ENCODE measurements at places on chromosomes 7 and 10.

DNA sequence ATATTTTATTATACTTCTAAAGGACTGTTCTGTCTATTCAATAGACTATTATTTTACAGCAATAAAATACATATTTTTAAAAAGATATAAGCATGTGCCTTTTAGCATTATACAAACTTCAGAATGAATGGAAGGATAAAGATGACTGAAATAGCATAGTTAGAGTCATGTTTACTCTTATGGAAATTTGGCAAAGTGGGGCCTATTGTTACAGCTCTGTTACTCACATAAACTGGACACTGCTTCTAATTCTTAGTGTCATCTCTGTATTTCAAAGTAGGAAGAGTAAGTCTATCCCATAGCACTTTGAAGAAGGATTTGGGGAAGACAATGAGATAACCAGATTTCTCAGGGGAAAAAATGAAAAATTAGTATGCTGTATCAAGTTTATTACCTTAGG lies 168.2 kb downstream of the SKAP2 start:
- DNase-seq: no peak

DNA sequence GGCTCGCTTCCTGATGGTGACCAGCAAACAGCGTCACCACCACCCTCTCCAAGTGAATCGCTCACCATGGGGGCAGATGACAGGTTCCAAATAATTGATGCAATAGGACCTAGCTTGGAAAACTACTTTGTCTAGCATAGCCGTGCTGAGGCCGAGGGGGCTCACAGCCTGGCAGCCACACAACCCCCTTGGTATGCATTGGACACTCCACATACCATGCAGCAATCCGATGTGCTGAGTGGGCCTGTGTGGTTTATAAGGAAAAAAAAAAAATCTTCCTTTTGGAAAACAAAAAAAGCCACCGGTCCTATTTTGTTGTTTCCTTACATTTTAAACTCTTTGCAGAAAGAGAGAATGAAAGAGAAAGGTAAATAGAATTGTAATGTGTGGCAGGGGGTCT lies 15.1 kb downstream of the GATA3 start:
- no peak for DNase-seq

DNA sequence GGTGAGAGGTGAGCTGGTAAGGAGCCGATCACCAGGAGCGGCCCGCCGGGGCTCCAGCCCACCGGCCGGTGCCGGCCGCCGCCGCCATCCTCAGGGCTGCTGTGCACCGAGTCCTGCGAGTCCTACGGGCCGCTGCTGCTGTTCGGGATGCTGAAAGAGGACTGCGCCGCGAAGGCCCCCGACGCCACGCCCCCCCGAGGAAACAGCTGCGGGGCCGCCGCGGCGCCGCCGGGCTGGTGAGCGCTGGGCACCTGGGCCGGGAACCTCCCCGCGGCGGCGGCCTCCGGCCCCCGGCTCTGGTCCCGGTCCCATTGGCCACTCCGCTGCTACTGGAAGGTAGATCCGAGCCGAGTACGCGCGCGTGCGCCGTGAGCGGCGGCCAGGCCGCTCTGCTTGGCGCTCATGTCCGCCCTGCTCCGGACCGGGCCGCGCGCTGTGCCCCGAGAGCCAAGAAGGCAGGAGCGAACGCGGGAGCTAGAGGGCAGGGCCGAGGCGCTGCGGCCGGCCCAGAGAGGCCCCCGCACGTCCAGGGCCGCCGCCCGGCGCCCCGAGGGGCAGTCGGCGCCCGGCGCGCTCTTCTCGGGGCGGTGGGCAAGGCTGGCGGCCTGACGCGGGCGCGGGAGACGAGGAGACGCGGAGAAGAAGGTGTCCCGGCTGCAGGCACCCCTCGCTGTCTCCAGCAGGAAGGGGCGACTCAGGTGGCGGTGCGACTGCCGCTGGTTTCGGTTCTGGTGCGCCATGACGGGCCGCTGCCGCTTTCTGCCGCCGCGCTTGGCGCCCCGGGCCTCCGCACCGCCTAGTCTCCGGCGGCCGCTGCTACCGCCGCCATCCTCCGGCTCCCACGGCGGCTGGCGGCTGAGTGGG lies 121.3 kb upstream of the WIPF3 start:
- no peak for DNase-seq

DNA sequence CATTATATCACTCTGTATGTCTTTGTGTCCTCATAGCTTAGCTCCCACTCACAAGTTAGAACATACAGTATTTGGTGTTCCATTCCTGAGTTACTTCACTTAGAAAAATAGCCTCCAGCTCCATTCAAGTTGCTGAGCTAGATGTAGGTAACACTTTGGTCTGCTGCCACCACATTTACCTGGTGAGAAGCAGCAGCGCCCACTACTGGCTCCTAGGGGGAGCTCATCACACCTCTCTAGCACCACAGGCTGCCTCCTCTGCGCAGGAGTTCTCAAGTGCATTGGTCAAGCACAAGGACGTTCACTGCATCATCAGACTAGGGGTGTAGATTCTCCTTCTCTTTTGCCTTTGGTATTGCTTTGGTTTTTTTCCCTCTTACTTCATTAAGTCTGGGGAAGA lies 530.9 kb upstream of the AUTS2 start:
- no peak for DNase-seq

DNA sequence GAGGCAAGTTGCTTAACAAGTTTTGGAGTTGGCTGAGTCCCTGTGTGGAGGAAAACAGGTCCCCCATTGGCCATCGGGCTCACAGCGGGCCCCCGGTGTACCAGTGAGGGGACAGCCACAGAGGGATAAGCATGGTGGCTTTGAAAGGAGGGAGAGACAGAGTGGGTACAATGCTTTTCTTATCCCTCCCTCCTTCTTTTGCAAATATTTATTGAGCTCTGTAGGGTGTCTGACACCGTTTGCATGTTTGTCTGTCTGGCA lies 2.8 kb downstream of the HTRA1 start:
- no peak for DNase-seq

GRCh38 chr7:31410265-31410664 lies 69.7 kb upstream of the NEUROD6 start:
- DNase-seq: no peak

GRCh38 chr10:93113042-93113441 lies 39.3 kb downstream of the CYP26A1 start:
- DNase-seq: no peak

- no peak for DNase-seq
These were observed 108.5 kb upstream of the TMEM168 start for GRCh38 chr7:112898432-112899290.

DNA sequence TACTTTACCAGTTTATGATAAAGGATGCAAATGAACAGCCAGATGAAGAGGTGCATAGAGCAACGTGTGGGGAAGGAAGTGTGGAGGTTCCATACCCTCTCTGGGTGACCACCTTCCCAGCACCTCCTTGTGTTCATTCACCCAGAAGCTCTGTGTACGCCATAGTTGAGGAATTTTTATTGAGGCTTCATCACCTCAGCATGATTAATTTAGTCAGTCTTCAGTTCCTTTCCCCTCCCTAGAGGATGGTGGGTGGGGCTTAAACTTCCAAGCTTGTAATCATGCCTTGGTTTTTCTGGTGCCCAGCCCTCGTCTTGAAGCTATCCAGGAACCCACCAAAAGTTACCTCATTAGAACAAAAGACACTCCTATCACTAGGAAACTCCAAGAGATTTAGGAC lies 162.7 kb downstream of the PLCE1 start:
- no peak for DNase-seq

- no peak for DNase-seq
These were observed 633.9 kb upstream of the MBL2 start for GRCh38 chr10:53406532-53406931.

DNA sequence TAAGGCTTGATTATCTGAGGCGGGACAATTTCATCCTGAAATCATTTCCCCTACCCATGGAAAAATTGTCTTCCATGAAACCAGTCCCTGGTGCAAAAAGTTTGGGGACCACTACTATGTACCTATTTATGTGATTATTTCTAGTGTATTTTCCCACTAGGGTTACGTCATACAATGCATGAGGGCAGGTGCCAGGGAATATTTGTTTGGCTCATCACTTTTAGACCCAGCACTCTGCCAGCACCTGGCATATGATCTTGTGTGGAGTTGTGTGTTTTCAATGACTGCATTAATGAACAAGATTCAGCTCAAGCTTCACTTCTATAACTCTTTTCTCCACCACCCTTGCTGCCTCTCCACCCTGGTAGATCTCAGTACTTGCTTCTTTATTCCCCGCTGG lies 73.3 kb upstream of the TNKS2 start:
- DNase-seq: no peak

DNA sequence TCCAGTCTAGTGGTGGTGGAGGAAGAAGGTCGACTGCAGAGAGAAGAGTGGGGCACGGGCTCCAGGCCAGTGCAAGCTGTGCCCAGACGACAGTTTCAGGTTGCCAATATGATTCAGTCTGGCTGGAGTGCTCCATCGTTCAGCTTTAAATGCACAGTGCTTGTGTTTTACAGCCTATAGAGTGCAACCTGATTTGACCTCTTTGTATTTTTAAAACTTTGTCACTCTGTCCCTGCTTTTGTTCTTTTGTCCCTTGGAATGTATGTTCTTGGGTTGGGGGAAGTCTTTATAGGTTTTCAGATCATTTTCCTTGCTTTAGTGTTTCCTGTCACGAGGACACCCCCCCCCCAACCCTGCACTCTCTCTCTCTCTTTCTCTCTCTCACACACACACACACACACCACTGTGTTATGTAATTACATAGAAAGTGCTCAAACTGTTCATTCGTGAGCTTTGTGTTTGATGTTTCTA lies 198.0 kb downstream of the CAMK1D start:
- DNase-seq: no peak

DNA sequence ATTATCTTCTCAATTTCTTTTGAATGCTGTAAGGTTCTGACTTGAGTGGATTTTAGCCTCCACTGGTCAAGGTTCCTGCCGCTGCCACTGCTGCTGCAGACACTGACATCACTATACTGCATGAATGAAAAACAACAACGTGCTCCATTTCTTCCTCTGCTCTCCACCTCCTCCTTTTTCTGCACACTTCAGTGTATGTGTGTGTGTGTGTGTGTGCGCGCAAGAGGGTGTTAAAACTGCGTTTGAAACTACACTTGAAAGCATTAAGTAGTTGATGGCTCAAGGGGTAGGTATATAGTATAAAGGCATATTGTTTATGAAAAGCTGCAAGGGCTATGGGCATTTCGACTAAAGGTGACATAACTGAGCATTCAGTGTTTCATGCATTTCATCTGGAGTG lies 3.5 kb downstream of the GLCCI1 start:
- DNase-seq: no peak

All from NCI-H1048 (cell line).